ENCODE measurements at places on chromosomes 5 and 9.

- DNase-seq, result peak; percentile 41
Measured at GRCh38 chr5:91266184-91266705, 116.9 kb downstream of the ARRDC3 start.

GRCh38 chr5:160266044-160266443 lies 36.7 kb downstream of the FABP6 start:
- DNase-seq, result no peak

DNA sequence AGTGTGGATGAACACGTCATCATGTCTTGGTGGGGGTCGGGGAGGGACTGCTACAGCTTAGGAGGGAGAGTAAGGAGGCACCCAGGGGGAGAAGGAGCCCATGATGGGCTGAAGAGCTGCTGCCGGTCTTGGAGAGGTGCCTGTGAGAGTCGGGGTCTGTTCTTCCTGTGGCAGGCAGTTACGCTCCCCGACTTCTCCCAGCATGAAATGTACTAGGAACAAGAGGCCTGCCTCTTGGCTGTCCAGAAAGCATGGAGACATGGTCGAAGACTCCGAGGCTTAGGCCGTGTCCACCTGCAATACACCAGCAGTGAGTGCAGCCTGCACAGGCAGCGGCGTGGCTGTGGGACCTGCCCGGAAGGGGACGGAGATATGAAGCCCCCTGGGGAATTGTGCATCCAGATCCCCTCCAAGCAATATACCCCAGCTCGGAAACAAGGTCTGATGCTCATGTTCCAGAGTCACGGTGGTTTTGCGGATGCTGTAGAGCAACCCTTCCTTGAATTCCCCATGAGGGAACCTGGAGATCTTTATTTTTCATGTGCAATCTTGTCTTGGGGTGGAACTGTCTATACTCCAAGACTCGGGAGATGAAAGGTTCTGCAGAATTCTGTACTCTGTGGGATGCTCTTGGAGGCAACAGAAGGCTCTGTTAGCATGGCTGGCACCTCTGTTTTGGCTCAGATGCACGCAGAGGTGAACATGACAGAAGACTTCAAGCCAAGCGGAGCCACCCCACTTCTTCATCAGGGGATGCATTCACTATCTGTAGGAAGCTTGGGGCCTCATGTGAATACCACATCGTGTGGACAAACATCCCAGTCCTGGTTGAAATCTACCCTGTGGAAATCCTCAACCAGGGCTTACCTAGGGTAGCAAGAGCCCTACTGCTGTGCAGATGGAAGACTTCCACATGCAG lies 374.9 kb upstream of the IRX4 start:
- no peak for DNase-seq

DNA sequence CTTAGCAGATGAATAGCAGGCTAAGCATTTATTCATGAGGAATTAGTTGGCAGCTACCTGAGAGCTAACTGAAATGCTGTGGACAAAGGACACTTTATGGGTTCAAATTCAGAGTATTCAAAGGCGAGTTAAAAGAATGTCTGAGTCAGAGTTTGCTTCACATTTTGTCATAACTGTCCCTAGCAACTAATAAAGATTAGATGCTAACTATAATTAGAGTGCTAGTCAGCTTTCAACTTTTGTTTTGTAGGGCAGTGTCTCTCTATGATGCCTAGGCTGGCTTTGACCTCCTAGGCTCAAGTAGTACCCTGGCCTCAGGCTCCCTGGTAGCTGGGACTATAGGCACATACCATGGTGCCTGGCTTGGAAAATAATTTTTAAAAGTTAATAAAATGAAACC lies 4.6 kb downstream of the SMC5 start:
- peak; percentile 21 for DNase-seq

DNA sequence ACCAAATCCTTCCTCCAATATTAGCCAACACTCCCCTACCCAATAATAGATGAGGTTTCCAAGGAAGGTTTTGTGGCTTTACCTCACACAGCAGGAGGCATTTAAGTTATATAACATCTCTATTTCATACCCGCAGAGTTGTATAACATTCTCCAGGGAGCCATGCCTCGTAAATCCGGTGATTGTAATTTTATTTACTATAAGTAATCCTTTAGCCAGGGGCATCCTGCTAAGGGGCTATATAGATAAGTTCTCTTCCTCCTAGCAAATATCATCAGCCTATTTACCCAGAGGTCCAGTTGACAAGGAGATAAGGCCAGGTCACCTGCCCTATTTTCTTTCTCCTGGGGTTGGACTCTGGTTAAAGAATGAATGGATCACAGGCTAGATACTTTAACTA lies 2051.0 kb downstream of the EFNA5 start:
- no peak for DNase-seq

DNA sequence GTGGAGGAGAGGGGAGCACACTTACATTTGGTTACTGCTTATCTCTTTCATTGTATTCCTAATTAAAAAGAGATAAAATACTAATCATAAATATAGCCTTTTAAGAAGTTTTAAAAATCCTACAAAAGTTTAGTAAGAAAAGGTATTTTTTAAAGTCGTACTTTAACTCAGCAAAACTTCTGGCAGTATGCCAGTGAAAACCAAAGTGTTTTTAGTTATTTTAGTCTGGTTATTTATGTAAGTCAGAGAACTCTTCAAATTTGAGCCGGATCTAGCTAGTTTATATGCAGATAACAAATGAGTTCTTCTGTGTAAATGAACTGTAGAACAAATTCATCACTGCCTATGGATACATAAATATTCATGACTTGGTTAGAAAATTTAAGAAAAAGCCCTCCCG lies 36.5 kb upstream of the ANKDD1B start:
- DNase-seq, result no peak

GRCh38 chr9:38437193-38437823 lies 13.1 kb upstream of the IGFBPL1 start:
- peak; percentile 25 for DNase-seq

- DNase-seq, result no peak
Measured at GRCh38 chr5:121164632-121165031, 687.0 kb upstream of the FTMT start.

- DNase-seq, result no peak
Measured at GRCh38 chr5:10662661-10663488, 98.2 kb downstream of the DAP start.

DNA sequence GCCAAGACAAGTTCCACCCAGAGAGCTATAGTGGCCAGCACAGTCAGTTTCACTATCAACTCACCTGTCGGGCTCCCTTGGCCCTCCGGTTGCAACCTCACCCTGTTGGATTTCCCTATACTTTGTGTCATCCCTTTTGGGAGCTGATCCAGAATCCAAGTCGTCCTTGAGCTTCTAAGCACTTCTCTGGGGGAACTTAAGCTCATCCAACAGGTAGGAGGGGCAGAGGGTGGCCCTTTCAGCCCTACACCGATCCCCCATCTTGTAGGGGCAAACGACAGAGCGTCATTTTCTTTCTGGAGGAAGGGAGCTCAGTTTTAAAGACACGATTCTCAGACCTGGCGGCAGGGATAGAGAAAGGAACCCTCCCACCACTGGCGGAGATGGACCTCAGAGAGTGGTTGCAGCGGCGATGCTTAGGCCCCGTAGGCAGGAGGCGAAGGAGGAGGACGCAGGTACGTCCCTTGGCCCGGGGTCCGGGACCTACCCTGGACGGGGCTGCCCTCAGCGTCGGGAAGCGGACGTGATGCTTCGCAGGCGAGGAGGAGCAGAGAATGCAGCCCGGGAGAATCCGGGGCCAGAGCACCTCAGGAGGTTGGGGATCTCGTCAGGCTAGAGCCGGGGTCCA lies 519 bp downstream of the ZER1 start:
- DNase-seq, result no peak

- DNase-seq, result no peak
Measured at GRCh38 chr5:65184780-65185179, 296.9 kb downstream of the ADAMTS6 start.

DNA sequence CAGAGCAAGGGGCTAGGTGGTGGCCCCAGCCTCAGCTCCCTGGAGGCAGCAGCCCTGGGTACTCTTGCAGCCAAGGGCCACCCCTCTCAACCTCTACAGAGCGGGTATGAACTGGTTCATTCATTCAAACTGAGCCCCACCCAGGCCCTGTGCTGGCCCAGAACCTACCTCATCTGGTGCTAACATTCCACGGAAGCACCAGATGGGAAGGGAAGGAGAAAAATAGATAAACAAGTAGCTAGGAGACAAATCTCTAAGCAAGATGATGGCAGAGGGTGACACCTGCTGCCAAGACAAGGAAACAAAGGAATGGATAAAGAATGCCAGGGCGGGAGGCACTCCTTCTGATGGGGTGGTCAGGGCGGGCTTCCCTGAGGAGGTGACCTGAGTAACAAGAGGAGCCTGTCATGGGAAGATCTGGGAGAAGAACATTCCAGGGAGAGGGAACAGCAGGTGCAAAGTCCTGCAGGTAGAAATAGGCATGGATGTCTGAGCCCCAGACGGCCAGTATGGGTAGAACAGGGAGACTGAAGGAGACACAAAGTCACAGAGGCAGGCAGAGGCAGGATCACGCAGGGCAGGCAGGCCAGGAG lies 6.1 kb downstream of the ST6GALNAC4 start:
- no peak for DNase-seq

DNA sequence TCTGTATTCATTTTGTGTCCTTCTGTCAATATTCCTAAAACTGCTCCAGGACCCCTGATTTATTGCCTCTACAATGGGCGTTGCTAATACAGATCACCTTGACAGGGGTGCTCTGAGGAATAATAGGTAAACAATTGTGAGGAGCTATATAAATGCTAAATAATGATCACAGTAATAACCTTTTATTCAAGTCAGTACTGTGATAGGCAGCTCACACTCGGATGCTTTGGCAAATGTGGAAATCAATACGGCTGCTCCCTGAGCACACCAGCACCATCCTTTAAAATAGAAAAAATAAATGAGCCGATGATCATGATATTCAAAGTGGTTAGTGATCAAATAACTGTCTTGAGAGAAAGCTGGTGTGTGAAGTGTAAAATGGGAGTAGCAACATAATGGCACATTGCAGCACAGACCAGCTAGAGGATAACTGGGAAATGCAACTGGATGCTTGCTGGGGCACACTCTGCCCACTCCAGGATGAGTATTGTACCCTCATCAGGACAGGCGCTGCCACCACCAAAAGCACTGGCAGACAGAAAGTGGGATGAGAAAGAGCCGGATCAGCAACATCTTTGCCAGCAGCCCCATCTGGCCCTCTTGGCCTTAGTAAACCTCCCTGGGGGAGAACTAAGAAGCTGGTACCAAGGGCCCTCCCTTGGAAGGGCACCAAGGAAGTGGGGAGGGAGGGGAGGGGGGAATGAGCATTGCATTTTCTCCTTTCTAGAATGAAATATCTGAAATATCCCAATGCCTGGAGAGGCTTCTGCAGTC lies 69.4 kb upstream of the SPATA31D4 start:
- no peak for DNase-seq

DNA sequence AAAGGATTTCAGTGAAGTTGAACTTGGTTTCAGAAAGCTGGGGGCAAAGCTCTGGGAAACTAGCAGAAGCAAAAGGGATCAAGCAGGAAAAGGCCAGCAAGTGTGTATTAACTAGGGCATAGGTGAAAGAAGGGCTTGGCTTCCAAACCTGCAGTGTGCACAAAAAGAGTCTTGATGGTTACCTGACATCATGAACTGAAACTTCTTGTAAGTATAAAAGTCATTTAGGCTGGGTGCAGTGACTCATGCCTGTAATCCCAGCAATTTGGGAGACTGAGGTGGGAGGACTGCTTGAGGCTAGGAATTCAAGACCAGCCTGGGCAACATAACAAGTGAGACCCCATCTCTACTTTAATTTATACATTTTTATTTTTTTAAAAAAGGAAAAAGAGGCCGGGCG lies 216.4 kb downstream of the EPB41L4A start:
- DNase-seq, result no peak

- peak; percentile 26 for DNase-seq
Measured at GRCh38 chr5:173474881-173475287, 141.6 kb downstream of the BOD1 start.

DNA sequence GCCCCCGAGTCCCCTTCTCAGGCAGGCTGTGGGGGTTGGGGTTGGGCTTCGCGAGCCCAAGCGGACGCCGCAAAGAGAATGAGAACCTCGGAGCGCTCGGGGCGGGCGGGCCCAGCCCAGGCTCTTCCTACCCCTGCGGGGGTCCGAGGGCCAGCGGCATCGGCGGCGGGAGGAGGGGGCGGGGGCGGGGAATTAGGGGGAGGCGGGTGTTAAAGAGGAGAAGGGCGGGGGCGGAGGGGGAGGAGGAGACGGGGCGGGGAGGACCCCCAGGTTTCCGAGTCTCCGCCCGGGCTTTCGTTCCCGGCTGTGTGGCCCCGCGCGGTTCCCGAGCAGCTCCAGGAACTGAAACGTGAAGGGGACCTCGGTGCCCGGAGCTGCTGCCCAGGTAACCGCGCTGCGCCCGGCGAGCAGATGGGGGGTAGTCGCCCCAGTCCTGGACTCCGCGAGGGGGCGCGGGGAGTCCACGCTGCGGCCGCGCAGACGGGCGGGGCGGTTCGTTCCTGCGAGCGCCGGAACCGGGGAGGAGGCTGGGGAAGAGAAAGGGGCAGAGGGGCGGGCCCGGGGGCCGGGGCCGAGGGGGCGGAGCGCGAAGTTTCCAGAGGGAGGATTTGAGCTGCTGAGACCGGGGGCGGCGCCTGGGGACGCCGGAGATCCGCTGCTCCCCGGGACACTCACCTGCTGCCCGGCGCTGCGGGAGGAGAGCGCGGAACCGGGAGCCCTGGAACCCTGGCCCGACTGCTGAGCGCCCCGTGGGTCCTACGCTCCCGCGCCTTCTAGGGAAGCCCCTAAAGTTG lies 38.4 kb upstream of the PLEKHG4B start:
- DNase-seq, result no peak

- DNase-seq, result no peak
Measured at GRCh38 chr5:135472141-135472540, 20.0 kb upstream of the TIFAB start.

GRCh38 chr5:128091579-128091978 lies 8.0 kb downstream of the SLC12A2 start:
- no peak for DNase-seq

DNA sequence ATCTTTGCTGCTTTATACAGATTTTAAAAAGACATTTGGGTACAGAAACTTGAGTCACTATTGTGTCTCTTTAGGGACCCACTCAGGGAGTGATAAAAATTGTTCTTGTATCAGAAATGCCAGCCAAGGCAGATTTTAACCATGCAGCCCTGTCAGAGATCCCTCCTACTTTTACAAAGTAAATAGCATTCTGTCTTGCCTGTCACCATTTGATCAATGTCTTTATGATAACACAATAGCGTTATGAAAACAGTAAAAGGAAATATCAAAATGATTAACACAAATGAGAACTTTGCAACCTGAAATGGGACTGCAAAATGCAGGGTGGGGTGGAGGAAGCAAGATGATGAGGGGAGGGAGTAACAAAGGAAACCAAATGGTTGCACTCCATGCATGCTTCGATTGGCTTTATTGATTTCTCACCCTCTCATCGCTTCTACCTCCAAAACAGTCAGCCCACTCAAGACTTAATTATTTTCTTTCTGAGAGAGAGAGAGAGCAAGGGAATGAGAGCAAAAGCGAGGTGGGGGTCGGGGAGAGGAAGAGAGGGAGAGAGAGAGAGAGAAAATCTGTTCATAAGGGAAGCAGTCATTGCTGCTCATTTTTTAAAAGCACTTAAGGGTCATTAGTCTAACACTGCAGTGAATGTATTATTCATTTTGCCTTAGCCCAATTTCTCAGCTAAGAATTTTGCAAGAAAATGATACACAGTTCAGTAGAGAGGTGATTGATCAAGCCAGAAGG lies 576.5 kb downstream of the CSNK1G3 start:
- no peak for DNase-seq

- no peak for DNase-seq
Measured at GRCh38 chr9:130915096-130915447, 18.5 kb upstream of the QRFP start.

GRCh38 chr9:92140074-92140753 lies 25.0 kb upstream of the SPTLC1 start:
- DNase-seq, result peak; percentile 76
